ENCODE measurements at places on chromosomes 12 and 14.
A peak's percentile ranks its signal among the peaks of the same experiment; 100 is the strongest.

- DNase-seq = no peak
These were observed 6.6 kb downstream of the TCL1A start for GRCh38 chr14:95707327-95707726.

DNA sequence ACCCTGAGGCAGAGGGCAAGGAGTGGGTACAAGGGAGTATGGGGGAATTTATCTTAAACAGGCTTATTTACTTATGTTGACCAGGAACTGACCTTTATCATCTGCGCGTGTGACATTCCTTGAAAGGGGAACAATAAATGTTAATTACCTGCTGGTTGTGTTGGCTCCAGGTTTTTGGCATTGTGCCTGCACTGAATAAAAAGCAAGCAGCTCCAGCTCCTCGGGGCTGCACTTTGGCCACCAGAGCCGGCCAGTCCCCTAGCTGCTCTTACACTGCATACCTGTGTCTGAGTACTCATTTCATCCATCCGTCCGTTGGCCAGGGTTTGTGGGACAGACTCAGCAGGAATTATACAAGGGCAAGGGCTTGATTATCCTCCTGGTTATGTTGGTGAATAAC is 68.8 kb upstream of the GTF2A1 start:
- no peak for DNase-seq

GRCh38 chr12:52278575-52279421 is 4.4 kb downstream of the KRT86 start:
- DNase-seq = peak; percentile 38

- DNase-seq = no peak
These were observed 421.7 kb downstream of the VRK1 start for GRCh38 chr14:97218691-97219430.

DNA sequence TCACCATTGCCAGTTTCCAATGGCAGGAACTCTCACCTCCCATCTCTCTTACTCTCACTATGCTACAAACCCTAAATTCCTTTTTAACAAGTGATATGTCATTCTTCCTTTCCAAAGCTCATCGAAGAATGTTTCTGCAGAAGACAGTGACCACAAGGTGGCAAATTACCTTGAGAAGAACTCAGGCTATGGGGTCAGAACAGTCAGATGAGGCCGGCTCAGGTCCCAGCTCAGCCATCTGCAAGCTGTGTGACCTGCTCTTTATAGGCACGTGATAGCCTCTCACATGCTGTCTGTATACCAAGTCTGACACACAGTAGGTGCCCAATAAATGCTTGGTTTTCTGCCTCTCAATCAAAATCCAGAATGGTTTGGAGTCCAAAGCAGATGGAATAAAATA is 80.7 kb downstream of the FOXN3 start:
- DNase-seq = no peak

DNA sequence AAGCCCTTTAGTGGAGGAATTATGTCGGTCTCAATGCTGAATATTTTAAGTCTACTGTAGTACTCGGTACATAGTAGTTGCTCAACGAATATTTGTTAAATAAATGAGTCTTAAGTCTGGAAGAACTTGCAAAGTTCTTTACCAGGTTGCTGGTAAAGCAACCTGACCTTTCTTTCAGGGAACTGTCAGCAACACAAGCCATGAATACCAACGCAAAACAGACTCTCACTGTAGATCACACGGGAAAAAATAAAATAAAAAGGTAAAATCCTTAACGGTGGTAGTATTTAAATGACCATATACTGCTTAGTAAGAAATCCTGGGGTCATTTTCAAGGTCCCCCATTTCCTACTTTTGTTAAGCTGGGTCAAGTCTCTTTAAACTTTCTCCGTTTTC is 447 bp upstream of the NUBPL start:
- no peak for DNase-seq

DNA sequence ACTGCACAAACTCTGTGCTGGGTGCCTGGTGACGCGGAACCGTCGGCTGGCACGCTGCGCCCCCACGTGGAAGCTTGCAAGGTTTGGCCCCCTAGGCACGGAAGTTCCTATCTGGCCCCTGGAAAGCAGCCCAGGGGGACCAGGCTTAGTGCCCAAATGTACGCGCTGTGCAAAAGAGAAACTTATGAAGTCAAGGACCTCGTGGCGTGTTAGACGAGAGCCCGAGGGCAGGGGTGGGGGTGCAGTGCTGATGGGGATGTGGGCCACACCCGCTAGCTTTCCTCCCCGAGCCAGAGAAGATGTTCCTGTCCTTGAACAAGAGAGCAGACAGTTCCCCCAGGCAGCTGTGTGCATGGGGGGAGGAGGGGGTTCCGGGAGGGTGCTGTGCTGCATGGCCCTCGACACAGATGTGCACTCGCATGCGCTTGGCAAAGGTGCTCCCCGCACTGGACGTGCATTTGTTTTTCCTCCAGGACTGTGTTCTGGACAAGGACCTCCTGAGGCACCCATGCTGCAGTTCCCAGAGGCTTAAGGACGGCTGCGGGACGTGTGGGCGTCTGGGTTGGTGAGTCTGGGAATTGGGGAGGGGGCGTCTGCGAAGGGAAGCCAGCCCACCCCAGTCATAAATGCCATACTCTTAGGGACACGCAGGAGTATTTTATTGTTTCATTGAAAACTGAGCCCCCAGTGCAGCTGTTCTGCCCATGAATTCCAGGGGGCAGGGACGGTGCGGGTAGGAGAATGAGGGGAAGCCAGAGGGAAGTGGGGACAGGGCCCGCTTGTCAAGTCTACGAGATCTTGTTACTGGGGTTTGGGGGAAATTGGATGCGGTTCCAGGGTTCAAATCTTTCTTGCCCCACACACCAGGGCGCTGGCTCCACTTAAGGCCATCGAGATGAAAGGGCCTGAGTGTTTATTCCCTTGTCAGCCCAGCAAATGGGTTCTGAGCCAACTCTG is 80.0 kb downstream of the NTF3 start:
- DNase-seq = peak; percentile 27

DNA sequence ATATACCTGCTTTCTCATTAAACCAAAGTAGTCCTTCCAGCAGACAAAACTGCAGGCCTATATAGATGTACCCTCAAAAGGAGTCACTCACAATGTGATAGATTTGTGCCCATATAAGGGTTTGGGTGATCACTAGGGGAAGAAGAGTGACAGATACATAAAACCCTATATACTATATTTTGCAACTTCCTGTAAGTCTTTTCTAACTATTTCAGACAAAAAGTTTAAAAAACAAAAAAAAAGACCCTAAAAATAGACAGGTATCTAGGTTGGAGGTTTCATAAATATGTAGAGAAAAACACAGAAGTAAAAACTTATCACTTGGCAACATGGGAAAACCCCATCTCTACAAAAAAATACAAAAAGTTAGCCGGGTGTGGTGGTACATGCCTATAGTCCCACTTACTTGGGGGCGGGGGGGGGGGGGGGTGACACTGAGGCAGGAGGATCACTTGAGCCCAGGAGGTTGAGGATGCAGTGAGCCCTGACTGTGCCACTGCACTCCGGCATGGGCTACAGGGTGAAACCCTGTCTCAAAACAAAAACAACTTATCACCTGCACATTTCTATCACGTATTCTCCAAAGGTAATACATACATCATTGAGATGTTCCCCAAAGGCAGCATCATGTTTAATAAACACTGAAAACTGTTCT is 2.9 kb downstream of the VCPKMT start:
- no peak for DNase-seq

DNA sequence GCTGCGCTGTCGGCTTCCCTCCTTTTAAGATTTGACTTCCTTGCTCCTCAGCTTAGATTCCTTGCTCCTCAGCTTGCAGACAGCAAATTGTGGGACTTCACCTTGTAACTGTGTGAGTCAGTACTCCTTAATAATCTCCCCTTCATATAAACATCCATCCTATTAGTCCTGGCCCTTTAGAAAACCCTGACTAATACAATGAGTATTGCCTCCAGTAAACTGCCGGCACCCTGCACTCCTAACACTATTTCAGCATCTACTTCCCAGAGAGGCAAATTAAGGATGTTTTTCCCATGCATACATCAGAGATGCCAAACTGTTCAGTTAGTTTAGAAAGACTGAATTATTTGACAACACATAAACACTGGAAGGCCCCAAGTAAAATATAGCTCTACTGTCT is 611.3 kb upstream of the TMEM132C start:
- DNase-seq = no peak

- DNase-seq = peak; percentile 50
These were observed 24.8 kb downstream of the CLECL1 start for GRCh38 chr12:9707864-9708808.

- no peak for DNase-seq
These were observed 63.1 kb upstream of the CNOT2 start for GRCh38 chr12:70180130-70180529.

- no peak for DNase-seq
These were observed 133.1 kb downstream of the FGD4 start for GRCh38 chr12:32532422-32532821.

DNA sequence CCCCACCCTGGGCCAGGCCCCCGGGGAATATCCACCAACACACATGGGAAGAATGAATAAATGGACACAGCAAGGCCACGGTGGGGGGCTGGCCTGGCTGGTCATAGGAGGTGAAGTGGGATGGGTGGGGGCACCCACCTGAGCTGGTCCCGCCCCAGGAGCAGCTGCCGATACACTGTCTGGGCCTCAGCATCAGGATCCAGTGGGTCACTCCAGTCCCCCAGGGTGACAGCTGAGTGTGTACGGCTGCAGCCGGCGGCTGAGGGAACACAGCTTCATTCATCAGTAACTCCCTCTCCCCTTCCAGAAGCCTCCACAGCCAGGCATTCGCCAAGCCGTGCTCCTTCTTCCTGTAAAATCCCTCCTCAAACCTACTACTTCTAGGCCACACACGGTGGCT is 33.8 kb downstream of the RASAL1 start:
- DNase-seq = no peak

DNA sequence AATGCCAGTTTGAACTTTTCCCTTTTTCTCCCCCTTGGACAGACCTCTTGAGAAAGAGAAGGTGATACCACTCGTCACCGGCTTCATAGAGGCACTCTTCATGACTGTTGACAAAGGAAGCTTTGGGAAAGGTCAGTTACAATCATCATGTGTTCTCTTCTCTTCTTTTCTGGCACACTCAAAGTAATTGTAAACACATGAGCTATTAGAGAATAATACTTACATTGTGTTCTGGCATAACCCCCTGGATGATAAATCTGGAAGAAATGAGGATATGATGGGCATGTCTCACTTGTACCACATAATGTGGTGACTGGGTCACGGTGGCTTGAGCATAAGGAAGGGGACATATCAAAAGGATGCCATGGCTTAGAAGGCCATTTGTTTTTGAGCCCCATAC is 20.0 kb downstream of the UTP20 start:
- DNase-seq = peak; percentile 95

GRCh38 chr14:78278464-78279250 is 108.5 kb downstream of the NRXN3 start:
- no peak for DNase-seq

- DNase-seq = no peak
These were observed 52.3 kb downstream of the ARMH4 start for GRCh38 chr14:58099682-58100081.

- no peak for DNase-seq
These were observed 96.8 kb downstream of the ERGIC2 start for GRCh38 chr12:29283969-29284700.

GRCh38 chr12:124976999-124977398 is 11.9 kb downstream of the DHX37 start:
- no peak for DNase-seq

- no peak for DNase-seq
These were observed 5.5 kb downstream of the HOXC5 start for GRCh38 chr12:54038284-54038870.

DNA sequence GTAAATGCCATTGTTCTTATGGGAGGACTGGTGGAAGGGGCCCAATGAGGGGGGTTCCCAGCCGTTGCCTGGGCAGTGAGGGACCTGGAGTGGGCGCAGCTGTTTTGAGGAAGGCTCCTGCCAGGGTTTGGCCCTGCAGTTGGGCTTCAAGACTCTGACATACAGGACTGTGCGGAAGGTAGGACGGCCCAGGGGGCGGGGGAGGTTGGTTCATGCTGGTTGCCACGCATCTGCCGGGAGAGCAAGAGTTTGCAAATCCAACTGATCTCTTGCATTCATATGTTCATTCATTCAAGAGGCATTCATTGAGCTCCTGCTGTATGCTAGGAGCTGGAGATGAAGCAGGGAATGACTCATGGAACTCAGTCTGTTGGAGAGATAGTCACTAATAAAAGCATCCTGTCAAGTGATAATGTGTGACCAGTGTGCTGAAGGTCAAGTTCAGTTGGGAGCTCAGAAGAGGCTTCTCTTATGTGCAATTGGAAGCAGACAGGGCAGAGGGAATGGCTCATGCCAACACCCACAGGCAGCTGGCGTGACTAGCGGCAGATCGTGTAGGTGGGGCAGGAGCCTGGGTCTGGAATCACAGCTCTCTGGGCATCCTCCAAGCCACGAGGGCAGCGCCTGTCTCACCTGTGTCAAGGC is 7.8 kb downstream of the SH2B3 start:
- DNase-seq = peak; percentile 94

DNA sequence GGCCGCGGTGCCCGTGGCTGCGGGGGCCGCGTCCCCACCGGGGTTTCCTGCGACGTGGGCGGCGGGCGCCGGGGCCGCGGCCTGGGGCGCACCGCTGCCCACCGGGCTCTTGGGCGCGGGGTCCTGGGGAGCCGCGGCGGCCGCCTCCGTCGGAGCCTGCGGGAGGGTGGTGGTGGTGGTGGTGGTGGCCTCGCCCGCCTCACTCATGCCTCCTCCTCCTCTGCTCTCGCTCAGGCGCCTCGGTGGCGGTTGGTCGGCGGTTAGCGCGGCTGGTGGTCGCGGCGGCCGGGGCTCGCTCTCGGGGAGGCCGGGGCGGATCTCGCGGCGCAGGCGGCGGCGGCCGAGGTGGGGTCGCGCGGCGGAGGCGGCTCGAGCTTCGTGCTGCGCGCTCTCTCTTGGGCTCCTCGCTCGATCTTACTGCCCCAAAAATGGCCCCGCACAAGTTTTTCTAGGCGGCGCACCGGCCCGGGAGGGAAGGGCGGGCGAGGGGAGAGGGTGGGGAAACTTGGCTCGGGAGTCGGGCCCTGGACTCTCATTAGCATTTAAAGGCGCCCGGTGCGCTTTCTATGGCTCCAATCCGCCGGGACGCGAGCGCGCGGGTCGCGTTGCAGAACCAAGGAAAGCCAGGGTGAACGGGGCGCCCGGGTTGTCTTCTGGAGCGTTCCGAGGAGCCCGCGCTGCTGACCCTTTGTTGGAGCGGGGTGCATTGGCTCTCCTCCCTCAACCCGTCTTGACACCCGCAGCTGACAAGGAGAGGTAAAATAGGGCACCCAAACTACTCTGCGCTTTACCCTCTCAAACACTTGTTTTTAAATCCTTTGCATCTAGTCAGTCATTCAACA is at the start of gene YBX3:
TSS of gene YBX3 (minus strand) at position 419 of the 842 bp plus-strand sequence. CDS start at position 207, 212 bp downstream.
- DNase-seq = peak; percentile 59

- no peak for DNase-seq
These were observed 71.4 kb upstream of the HIF1A start for GRCh38 chr14:61623927-61624326.

- no peak for DNase-seq
These were observed 165.5 kb upstream of the PLXNC1 start for GRCh38 chr12:93982771-93983315.

Data from foreskin melanocyte (primary cell).